Mesenteric fat pad (tissue), 1 donor: ENCODE measurements at places on chromosomes 5 and 9. TPM values are rescaled to one million over a fixed set of nuclear protein-coding genes. Genes with fewer than 3 reads are reported as not detected.

The MCTP1 gene
- 37.5 TPM for total RNA-seq

The FOXD4 gene
- total RNA-seq: 0.32 TPM

The GPRIN1 gene
- 1.3 TPM for total RNA-seq

The IL13 gene
- total RNA-seq: not detected

The PCDHB5 gene
- 1.5 TPM for total RNA-seq

The FOXE1 gene
- not detected for total RNA-seq
